HCT116 (cell line): ENCODE measurements at places on chromosomes 3 and 15. TPM values are rescaled to one million over a fixed set of nuclear protein-coding genes. Genes with fewer than 3 reads are reported as not detected.

GRCh38 chr3:138942861-138943623 is 3.9 kb downstream of the FOXL2 start:
- no peaks in the 10 kb centered on the region for H3K27me3 ChIP-seq
- no peaks in the 10 kb centered on the region for H3K4me1 ChIP-seq
- H3K36me3 ChIP-seq = no peaks in the 10 kb centered on the region
- no peak for DNase-seq
- no peak overlapping the region for H3K27ac ChIP-seq

DNA sequence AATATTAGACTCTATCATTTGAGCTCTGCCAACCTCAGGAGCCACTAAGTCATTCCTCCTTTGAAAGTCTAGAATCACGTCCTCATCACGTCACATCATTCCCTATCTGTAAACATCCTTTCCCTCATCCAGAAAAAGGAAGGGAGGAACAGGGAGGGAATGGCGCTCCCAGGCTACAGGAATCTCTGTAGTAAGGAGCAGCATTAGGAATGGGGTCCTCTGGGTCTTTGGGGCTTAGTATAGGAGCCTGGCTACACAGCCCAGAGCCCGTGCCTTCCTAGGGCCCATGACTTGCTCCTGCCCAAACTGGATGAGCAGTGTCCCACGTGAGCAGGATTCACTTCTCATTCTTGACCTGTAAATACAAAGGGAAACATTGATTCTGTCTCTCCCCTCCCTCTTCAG is 1.6 kb downstream of the TAGLN3 start:
- H3K36me3 ChIP-seq = no peaks in the 10 kb centered on the region
- H3K27ac ChIP-seq = no peak overlapping the region
- peaks cover 40% of the 10 kb centered on the region for H3K4me1 ChIP-seq
- no peaks in the 10 kb centered on the region for H3K27me3 ChIP-seq
- H3K4me3 ChIP-seq = no peak overlapping the region
- DNase-seq = no peak

GRCh38 chr3:195768831-195769303 is 42.9 kb downstream of the MUC4 start:
- no peak for DNase-seq
- H3K36me3 ChIP-seq = no peaks in the 10 kb centered on the region
- H3K4me1 ChIP-seq = no peaks in the 10 kb centered on the region

DNA sequence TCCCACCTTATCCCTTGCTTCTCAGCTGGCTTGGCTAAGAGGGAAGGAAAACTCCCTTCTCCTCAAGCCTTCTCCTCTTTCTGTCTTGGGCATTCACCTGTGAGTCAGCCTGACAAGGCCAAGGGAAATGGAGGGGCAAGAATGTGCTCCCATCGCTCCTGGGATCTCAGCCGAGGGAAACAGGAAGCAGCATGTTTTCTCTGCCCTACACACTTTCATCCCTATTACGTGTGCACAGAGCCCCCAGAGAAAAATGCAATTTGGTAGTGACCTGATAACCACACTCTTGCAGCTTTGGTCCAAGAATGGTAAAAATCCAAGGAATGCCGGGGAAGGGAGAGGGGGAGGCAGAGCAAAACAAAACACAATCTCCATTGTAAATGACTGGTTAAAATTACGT is 32.9 kb upstream of the MTMR10 start:
- no peaks in the 10 kb centered on the region for H3K36me3 ChIP-seq
- H3K27me3 ChIP-seq = no peaks in the 10 kb centered on the region
- H3K4me3 ChIP-seq = no peak overlapping the region
- H3K4me1 ChIP-seq = peaks cover 23% of the 10 kb centered on the region
- peak; percentile 16 for DNase-seq

DNA sequence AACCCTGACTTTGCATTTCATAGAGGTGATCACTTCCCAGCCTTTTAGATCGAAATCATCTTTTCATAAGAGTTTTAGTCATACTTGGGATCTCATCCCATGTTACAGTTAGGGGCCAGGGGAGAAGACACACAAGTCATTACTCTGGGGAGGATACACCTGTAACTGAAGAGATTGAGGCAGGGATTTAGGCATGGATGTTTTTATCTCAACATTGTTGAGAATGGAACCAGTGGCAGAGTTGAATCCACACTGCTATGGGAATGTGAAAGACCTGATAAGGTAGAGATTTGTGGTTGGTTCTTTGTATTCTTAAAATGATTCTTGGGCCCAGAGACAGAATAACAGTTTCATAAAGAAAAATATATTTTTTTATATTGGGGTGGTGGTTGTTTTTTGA is 16.2 kb upstream of the CLEC3B start:
- no peak overlapping the region for H3K4me3 ChIP-seq
- H3K27ac ChIP-seq = no peak overlapping the region
- DNase-seq = no peak
- no peaks in the 10 kb centered on the region for H3K4me1 ChIP-seq
- peaks cover 13% of the 10 kb centered on the region; the same call in 1 of the 2 replicates for H3K36me3 ChIP-seq

DNA sequence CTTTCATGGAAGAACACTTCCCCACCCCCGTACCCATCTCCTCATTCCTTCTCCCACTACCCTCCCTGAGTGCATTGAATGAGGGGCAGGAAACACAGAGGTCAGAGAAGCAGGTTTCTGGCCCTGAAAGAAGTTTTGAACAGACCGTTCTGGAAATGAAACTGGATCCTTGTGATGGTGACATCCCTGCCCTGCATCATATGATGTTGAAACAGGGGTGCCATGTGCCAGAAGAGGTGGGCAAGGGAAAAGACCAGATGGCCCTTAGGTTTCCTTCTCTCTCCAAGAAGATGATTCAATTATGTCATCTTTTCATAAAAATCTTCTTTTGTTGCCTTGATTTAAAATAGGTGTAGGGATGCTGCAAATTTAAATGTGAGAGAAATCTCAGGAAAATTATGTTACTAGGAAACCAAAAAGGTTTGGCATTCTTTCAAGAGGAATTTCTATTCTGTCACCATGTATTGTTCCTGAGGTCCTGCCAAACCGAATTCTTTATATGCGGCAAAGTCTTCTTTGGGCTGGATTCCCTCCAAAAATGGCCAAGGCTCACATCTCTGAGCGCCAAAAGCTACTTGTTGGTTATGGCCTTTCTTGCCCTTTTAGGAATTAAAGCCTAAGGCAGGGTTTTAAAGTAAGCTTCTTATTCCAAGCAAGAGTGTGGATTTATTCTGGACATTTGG is 19.9 kb upstream of the TNFAIP8L3 start:
- no peaks in the 10 kb centered on the region for H3K36me3 ChIP-seq
- H3K4me1 ChIP-seq = no peaks in the 10 kb centered on the region
- no peak for DNase-seq
- no peak overlapping the region for H3K4me3 ChIP-seq
- no peaks in the 10 kb centered on the region for H3K27me3 ChIP-seq

GRCh38 chr3:55719508-55719907 is 232.4 kb upstream of the WNT5A start:
- H3K27me3 ChIP-seq = no peaks in the 10 kb centered on the region
- no peaks in the 10 kb centered on the region for H3K36me3 ChIP-seq
- H3K4me3 ChIP-seq = no peak overlapping the region

- no peak for DNase-seq
- no peak overlapping the region for H3K27ac ChIP-seq
- H3K4me3 ChIP-seq = no peak overlapping the region
- peaks cover 57% of the 10 kb centered on the region for H3K4me1 ChIP-seq
Measured at GRCh38 chr3:13539671-13540070, 9.3 kb upstream of the FBLN2 start.

DNA sequence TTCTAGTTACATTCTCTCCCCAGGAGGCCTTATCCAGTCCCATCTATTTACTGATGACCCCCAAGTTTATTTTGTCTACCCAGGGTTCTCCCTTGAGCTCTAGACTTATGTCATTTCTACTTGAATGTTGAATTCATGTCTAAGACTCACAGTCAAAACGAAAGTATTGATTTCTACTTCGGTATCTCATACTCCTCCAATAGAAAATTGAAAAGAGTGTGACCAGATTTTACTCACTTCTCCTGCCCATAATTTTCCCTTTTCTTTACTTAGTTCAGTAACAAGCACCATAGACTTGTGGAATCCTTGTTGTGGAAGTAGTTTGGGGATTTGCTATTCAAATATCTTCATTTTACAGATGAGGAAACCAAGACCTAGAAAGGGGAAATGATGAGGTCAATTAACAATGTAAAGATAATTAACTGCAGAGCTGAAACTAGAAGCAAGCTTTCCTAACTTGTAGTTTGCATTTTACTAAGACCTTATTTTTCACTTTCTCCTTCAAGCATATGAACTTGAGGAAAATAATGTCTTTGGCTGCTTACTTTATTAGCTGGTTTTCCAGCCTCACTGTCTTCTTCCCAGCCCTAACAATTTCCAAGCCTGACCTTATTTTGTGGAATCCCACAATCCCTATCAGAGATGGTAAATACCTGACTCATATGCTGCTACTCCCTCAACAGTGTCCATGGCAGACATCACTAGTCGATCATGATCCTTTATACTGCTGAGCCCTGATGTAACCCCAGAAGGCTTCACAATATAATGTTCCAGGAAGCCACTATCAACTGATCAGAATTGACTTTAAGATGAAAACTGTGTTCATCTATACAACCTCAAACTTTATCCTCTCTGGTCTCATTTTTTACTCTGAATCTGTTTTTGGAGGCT is 123.9 kb upstream of the AGBL1 start:
- H3K27me3 ChIP-seq = peaks cover 6% of the 10 kb centered on the region; the same call in 1 of the 2 replicates
- DNase-seq = no peak
- H3K27ac ChIP-seq = no peak overlapping the region
- H3K4me3 ChIP-seq = no peak overlapping the region

DNA sequence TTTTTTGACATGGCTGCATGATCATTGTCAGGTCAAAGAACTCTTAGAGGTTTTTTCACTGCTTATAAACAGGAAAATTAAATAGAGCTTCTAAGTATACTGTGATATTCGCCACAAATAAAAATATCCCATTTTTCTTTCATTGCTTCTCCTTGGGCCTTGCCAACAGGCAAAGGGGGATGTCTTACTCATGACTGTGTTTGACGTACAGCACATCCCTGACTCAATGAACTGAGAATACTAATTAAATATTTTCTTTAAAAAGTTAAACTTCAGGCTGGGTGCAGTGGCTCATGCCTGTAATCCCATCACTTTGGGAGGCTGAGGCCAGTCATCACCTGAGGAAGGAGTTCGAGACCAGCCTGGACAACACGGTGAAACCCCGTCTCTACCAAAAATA is 41.4 kb upstream of the CCDC80 start:
- no peak overlapping the region for H3K27ac ChIP-seq
- H3K27me3 ChIP-seq = no peaks in the 10 kb centered on the region
- no peaks in the 10 kb centered on the region for H3K36me3 ChIP-seq
- no peak overlapping the region for H3K4me3 ChIP-seq

DNA sequence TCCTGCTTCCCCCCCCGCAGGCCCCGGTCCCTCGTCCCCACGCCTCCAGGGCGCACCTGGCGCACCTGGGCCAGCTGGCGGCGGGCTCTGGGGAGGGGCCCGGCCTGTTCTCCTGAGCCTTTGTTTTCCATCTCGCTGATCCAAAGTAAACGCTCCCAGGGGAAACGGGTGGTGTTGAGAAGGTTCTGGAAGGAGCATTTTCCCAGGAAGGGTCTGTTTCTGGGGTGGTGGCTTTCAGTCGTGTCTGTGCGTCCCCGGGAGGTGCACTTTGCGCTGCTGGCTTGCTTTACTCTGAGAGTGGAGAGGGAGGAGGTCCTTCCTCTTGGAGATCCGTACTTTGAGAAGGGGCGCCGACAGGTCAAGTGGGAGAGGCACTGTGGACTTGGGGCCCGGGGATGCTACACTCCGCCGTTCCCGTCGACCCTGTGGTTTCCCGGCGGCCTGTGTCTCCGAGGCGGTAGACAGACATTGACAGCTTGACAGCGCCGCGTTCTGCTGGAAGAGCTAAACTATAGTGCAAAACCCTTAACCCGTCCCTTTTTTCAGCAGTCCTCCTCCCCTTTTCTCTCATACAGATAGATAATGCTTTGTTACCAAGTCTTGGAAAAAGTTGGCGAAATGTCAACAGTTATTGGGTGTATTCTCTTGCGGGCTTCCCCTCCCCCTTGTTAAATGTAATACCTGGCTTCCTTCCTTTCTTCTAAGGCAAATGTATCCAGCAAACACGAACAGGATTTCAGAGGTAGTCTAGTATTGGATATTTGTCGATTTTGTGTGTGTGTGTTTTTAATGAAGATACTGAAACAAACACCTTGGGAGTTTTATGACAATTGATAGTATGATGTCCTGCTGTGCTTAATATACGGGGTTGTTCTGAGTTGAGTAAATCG is 6.5 kb downstream of the TPM1 start:
- no peak for DNase-seq
- H3K4me1 ChIP-seq = peaks cover 13% of the 10 kb centered on the region
- peak overlapping the region; percentile 77 for H3K4me3 ChIP-seq
- peak overlapping the region; percentile 51; the same call in 1 of the 2 replicates for H3K27ac ChIP-seq
- H3K27me3 ChIP-seq = no peaks in the 10 kb centered on the region

DNA sequence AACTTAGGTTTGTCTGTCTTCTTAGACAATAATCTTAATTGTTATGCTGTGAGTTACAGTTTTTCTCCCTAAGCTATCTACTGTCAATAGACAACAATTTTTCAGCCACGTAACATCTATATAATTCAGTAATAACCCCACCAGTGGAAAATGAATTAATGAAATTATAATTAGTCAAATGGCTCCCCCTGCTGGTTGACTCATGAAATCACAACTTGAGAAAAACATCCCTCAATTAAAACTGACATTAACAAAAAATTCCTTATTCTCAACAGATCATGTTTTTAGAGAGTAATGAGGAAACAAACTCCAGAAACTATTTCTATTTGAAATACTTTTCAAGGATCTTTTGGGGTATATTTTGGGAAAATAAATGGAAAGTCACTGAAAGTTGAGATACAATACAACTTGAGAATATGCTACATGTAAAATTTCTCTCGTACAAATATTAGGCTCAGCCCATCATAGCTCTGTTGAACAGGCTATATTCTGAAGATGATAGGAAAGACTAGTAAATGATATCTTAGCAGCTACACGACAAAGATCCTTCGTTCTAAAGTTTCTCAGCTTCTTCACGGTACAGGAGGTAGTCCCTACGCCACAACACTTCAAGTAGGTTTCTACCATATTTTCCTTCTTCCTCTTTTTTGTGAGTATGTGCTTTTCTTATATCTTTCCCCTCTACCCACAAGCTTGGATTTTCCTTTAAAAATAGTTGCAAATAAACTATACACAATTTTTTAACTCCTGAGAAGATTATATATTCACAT is 20.7 kb downstream of the PPP1R2 start:
- no peaks in the 10 kb centered on the region for H3K4me1 ChIP-seq
- H3K27ac ChIP-seq = no peak overlapping the region
- H3K4me3 ChIP-seq = no peak overlapping the region
- peaks cover 4% of the 10 kb centered on the region; the same call in 1 of the 2 replicates for H3K36me3 ChIP-seq
- no peaks in the 10 kb centered on the region for H3K27me3 ChIP-seq
- no peak for DNase-seq

Gene GOLGA8G
- total RNA-seq = not detected

Gene EIF3J
- total RNA-seq = 68.6 TPM

Gene NMNAT3
- total RNA-seq = 5.7 TPM

Gene BOC
- 3.3 TPM for total RNA-seq

Gene GPR62
- not detected for total RNA-seq

Gene UBA7
- 2.6 TPM for total RNA-seq

Gene CADM2
- total RNA-seq = not detected

Gene ALPK3
- 2.0 TPM for total RNA-seq

Gene HRG
- 0.42 TPM for total RNA-seq

Gene ZDHHC3
- 61.1 TPM for total RNA-seq
